ENCODE measurements at places on chromosomes 4 and X. TPM values are rescaled to one million over a fixed set of nuclear protein-coding genes. Genes with fewer than 3 reads are reported as not detected.

DNA sequence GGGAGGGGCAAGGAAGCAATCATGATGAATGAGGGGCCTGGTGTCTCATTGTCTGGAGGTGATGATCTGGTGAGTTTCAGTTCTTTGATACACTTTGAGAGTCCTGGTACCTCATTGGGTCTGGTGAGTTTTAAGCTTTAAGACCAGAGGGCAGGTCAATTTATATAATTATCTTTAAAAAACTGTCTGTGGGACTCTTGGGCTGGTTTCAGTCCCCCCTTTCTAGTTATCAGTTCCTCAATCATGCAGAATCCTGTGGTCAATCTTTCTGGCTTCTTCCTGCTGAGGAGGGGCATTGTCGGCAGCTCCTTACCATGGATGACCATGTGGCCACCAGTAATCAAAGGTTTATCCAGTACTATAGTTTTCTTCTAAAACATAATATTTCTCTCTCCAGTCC lies 789.1 kb downstream of the PCDH18 start:
- no peak for DNase-seq

GRCh38 chr4:119785963-119786362 lies 157.4 kb upstream of the PDE5A start:
- DNase-seq: peak; percentile 54

- peak; percentile 69 for DNase-seq
Measured at GRCh38 chrX:154727871-154728270, 23.0 kb downstream of the GAB3 start.

DNA sequence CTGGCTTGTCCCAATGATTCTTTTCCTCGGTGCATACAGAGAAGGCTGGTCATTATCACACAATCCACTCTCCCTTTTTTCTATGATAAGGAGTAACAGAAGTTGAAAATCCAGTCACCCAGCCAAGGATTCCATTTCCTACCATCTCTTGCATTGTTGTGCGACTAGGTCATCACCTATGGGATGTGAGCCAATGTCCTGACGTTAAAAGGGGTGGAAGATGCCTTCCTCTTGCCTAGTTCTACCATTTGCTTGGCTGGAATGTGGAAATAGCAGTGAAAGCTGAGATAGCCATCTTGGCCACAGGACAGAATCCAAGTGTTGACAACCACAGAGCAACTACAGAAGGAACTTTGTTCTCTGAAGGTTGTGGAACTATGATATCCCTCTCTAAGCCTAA lies 132.2 kb upstream of the KIT start:
- DNase-seq: no peak

Gene FGF2
- 30.5 TPM for total RNA-seq

GRCh38 chr4:1318488-1319213 lies 28.4 kb upstream of the UVSSA start:
- no peak for DNase-seq

DNA sequence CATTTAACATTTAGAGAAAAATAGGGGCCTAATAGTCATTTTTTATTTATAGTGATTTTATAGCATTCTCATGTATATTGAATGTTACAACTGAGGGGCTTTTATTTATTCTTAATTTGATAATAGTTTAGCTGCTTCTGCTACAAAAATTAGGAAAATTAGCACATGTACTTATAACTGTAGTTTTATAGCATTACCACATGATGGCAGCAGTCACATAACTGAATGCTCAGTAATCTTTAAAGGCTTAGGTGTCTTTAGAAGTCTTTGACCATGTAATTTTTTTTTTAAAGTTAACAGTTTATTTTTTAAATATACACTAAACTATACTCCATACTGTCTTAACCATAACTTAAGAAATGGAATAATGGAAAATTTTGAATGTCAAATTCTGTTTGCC lies 136.6 kb downstream of the STAG2 start:
- no peak for DNase-seq

DNA sequence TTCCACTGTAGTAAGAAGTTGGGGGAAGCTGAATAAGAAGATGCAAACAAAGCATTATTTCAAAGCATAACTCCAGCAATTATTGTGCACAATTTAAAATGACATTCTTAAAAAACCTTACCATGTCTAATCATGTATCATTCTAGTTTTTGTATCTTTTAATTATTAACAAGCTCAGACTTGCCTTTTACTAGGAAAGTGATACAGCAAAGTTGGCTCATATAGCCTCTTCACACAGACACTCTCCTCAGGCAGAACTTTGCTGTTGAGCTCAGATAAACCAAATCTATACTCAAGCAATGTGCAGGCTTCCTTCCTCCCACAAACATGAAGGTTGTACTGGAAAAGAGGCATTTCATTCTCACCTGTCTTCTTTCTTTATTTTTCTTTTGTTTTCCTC lies 358.7 kb upstream of the EMCN start:
- no peak for DNase-seq

DNA sequence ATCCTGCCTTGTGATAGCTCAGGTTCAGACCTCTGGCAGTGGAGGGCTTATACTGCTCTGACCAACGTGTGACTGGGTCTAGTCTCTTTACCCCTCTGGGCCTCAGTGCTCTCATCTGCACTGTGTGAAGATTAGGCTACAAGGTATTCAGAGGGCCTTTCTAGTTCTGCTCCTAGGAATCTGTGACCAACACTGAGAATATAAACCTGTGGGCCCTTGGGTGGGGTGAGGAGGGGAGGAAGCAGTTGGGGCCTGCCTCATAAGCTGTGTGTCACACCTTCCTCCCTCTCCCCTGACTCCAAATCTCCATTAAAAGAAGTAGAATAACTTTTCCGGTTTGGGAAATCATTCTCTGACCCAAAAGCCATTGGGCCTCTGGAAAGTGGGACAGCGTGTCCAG lies 66.3 kb upstream of the MSN start:
- no peak for DNase-seq

Gene NDP
- 4.1 TPM for total RNA-seq

GRCh38 chr4:100422894-100423293 lies 94.9 kb downstream of the EMCN start:
- no peak for DNase-seq

Gene GYG2
- total RNA-seq: 10.9 TPM

DNA sequence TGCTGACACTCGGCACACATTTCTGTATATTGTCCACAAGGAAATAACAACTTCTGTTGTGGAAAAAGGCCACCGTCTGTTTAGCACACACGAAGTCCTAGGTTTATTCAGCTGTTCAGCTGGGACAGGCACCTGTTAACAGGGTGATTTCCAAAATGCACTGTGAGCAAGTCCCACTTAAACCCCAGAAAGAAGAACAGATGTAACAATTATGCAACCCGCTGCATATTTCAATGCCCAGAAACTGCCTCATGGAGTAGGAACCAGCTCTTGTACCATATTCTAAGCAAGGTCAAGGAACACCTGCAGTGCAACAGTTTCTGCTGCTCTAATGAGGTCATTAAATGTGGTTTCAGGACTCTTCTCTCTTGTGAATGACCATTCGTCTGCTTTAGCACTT lies 77.1 kb downstream of the GEMIN8 start:
- DNase-seq: no peak

DNA sequence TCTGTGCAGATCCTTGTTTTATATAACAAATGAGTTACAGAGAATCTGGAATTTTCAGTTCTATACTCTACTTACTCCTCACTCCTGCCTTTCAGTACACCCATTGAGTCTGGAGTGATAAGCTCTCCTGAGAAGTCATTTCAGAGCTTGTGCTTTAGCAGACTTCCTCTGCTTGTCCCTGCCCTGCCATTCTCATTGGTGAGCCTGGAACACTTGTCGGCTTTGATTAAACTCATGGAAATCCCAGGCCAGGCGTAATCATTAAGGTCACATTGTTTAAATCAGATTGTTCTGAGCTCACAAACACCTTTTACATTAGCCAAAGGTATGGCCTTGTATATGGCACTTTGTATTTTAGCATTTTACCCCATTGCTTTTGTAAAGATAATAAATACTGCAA lies 102.7 kb downstream of the CNKSR2 start:
- no peak for DNase-seq

Gene FAM149A
- total RNA-seq: 17.2 TPM

- no peak for DNase-seq
Measured at GRCh38 chrX:118207831-118208453, 91.3 kb upstream of the KLHL13 start.

Measured in sciatic nerve (tissue), 2 donors.